ENCODE measurements at places on chromosomes 1 and 21.

DNA sequence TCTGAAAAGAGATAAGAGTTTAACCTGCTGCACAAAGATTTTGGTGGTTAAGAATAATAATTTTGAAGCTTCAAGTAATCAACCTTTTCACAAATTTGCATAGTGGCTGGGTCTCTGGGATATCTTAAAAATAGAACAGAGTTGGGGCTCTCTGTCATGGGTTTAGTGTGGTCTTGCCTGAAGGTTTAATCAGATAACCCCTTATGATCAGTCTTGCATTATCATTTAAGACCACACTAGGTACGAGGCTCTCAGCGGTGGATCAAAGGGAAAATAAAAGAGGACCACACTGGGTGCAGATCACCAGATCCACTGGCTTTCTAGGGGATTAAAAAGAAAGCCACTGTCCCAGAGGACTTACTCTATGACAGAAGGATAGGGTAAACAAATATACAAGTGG, 19.5 kb downstream of the LRRC8C start:
- no peak for DNase-seq

- no peak for DNase-seq
Observed at GRCh38 chr1:64308866-64309265, 105.4 kb downstream of the UBE2U start.

- no peak for DNase-seq
Observed at GRCh38 chr1:167671727-167672511, 41.9 kb downstream of the RCSD1 start.

GRCh38 chr1:31745096-31745945, 18.8 kb downstream of the ADGRB2 start:
- DNase-seq, result peak; percentile 54

- DNase-seq, result no peak
Observed at GRCh38 chr21:38984982-38985567, 179.3 kb downstream of the ETS2 start.

DNA sequence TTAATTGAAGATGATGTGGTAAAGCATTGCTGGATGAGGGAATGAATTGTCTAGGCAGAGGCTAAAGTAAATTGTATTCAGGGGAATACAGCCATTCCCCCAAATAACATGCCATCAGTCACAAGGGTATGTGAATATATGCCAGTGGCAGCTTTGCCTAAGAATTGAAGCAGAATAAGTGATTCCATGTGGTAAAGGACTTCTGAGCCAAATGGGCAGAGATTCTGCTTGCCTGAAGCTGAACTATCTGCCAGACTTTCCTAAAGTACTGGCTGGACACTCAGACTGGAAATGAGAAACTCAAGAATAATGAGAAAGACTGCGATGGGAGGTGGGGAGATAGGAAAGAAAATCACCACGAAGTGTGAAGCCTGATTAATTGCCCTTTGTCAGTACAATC, 2.4 kb downstream of the LIX1L start:
- DNase-seq, result no peak

- DNase-seq, result peak; percentile 76
Observed at GRCh38 chr1:180311011-180311730, 81.1 kb downstream of the LHX4 start.

DNA sequence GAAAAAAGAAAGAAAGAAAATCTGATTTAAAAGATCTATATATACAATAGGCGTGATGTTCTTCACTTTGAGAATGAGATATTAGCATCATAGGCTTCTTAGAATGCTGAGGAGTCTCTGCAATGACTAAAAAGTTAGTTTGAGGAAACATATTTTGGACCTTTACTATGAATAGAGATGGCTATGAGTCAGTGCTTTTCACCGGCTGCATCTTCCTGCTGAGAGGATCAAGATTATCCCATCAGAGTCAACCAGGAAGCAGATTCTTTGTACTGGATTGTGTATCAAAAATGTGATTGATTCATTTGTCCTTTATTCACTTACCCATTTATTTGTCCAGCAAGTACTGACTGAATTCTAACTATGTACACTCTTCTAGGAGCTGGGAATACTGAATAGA, 144.2 kb downstream of the KCNK2 start:
- no peak for DNase-seq

GRCh38 chr1:226082959-226083301, 20.4 kb downstream of the H3-3A start:
- peak; percentile 66 for DNase-seq

GRCh38 chr1:230509281-230509977, 83.3 kb upstream of the PGBD5 start:
- no peak for DNase-seq

- DNase-seq, result no peak
Observed at GRCh38 chr1:89941110-89941766, 53.7 kb upstream of the ZNF326 start.

Measured in A549 (cell line).